ENCODE measurements at places on chromosomes 7 and 10. TPM values are rescaled to one million over a fixed set of nuclear protein-coding genes. Genes with fewer than 3 reads are reported as not detected.
A peak's percentile ranks its signal among the peaks of the same experiment; 100 is the strongest.

GRCh38 chr10:105359708-105360107 lies 718.6 kb downstream of the SORCS3 start:
- DNase-seq = no peak

DNA sequence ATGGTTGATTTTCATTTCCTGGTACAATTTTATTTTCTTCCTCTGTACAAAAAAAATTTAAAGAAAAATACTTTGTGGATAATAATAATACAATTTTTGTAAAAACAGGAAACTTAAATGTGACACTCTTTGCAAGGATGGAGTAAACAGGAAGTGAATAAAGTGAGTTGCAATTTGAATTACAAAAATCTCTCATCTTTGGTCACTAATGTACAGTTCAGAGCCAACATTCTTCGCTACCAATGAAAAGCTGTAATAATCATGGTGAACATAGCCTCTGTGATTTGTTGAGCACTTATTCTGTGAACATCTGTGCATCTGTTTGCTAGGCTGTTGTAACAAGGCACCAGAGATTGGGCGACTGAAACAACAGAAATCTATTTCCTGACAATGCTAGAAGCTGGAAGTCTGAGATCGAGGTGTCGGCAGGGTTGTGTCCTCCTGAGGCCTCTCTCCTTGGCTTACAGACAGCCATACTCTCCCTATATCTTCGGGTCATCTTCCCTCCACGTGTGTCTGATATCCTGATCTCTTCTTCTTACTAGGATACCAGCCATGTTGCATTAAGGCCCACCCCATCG lies 295.3 kb upstream of the KLF6 start:
- DNase-seq = no peak

DNA sequence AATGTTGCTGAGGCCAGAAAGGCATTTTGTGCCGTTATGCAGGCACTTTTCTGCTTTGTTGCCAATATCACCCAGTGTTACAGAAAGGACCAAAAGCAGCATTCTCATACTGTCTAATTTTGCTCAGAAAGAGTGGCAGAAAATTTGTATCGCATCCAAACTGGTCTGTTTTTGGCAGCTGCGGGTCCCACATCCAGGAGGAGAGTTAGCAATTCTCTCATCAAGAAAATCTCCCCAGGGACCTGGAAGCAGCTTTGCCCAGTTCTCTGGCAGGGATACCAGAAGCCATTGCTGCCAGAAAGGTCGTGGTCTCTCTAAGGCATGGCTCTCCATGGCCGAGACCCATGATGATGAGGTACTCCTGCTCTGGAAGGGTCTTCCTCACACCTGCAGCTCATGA lies 489.2 kb upstream of the ZMIZ1 start:
- no peak for DNase-seq

DNA sequence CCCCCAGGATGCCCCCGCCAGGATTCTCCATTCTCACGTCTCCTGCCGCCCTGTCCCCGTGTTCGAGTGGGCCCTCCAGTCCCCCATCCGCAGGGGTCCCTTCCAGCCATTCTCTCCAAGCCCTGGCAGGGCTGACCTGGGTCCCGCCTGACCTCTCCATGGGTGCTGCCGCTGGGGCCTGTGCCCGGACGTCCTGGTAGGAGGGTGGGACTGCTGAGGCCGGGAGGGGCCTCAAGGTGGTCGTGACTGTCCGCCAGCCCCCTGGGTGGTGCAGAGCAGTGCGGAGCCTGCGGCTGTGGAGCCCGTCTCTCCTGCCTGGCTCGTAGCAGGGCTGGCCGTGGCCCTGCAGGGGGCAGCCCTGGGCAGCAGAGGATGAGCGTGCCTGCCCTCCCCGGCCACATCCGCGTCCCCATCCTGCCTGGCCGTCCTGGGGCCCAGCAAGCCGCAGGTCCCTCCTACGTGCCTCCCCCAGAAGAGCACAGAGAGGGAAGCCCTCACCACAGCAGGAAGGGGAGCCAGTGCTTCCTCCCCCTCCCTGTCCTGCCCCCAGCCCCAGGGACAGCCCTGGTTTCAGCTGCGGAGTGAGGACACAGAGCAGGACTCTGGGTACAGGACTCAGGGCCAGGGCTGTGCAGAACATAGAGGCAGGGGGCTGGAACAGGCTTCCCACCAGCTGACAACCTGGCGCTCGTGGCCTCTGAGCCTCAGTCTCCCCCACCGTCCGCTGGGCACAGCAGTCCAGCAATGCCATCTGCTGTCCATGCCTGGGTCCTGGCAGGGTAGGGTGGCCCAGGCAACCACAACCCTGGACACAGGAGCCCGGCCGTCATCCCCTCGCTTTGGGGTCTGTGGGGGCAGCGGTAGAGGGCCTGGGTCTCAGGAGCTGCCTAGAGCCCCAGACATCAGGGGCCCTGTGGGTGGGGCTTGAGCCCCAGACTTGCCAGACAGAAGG lies 1.5 kb upstream of the GRIFIN start:
- DNase-seq = peak; percentile 76

DNA sequence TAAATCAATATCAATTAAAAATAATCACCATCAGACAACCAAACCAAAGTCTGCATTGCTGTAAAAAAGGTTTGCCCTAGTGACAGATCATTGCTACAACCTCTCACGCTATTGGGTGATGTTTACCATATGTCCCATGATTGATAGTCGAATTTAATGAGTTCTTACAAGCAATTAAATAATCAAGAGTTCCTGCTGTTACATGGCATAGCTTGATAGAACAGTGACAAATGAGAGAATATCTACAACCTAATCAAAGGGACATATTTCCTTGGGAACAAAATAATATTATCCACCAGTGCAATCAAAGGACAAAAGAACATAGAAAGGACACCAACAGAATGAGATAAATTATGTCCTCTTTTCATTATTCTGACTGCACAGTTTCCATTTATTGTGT lies 387.4 kb downstream of the ETV1 start:
- DNase-seq = no peak

GRCh38 chr7:46512891-46513413 lies 591.9 kb upstream of the IGFBP3 start:
- DNase-seq = peak; percentile 64

DNA sequence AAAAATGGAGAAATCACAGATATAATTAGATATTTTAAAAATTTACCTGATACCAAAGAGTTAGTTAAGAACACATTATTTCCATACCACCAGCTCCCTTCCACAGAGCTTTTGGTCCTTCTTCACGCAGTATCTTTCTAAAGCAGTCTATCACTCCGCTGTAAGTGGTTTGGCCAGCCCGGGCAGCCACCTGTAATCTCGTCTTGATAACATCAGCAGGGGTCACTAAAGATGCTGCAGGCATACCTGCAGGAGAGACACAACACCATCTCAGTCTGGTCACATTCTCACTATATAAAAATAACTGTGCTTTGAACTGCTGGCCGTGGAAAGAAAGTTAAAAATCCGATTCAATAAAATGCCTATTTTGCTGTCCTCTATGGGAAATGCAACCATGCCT lies 200.1 kb downstream of the SLC25A13 start:
- no peak for DNase-seq

DNA sequence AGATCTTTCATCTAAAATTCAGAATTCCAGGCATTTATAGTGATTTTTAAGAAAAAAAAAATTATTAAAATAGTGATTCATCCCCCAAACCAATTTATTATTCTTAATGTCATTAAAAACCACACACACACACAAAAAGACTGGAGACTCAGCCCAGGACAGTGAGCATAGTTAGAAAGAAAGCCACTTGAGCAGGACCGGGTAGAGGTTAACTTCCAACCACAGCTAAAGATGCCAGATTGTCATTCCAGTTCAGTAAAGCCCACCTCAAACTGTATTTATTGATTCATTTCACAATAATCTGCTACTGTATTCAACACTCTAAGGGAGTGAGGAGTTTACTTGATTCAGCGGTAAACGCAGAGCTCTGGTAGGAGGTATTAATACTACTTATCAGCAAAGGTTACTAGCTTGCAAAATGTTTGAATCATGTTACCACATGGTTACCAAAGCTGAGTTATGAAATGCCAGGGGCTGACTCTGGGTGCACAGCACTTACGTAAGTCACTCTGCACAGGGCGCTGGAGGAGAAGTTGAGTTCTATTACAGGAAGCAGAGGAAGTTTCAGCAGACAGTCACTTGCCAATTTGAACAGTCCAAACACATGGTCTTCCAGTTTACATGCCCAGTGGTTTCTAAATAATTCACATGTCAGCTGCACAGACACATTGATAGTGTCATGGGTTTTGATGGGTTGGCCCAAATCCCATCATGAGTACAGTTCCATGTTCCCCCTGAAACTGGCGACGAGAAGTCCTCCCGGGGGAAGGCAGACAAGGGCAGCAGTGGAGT lies 64.6 kb downstream of the KLF6 start:
- peak; percentile 66 for DNase-seq

GRCh38 chr10:31477584-31477983 lies 158.6 kb downstream of the ZEB1 start:
- DNase-seq = no peak

- no peak for DNase-seq
These were observed 40.1 kb downstream of the HHEX start for GRCh38 chr10:92729886-92730285.

GRCh38 chr7:33458581-33458980 lies 329.2 kb downstream of the BBS9 start:
- no peak for DNase-seq

DNA sequence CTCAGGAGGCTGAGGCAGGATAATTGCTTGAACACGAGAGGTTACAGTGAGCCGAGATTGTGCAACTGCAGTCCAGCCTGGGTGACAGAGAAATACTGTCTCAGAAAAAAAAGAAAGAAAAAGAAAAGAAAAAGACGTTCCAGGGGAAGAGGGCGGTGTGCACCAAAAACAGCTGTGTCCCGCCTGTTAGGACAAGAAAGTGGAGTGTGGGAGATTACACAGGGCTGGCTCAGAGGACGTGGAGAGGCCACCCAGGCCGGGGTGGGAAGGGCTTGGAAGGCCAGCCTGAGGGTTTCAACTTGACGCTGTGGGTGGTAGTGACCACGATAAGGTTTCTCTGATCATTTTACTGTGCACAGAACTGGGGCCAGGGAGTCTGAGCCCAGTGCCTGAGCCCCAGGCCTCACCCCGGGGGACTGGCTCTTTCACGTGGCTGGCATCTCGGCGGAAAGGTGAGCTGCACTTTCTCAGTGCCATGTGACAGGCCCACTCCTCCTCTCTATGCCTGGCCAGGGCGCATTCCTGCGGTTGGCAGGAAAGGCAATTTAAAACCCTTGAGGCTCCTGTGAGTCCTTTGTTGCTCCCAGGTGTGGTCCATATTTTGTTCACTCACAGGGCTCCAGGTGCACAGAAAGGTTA lies 13.9 kb downstream of the RHBDD2 start:
- DNase-seq = peak; percentile 41

GRCh38 chr7:87215046-87215445 lies 4.5 kb downstream of the TMEM243 start:
- DNase-seq = no peak

DNA sequence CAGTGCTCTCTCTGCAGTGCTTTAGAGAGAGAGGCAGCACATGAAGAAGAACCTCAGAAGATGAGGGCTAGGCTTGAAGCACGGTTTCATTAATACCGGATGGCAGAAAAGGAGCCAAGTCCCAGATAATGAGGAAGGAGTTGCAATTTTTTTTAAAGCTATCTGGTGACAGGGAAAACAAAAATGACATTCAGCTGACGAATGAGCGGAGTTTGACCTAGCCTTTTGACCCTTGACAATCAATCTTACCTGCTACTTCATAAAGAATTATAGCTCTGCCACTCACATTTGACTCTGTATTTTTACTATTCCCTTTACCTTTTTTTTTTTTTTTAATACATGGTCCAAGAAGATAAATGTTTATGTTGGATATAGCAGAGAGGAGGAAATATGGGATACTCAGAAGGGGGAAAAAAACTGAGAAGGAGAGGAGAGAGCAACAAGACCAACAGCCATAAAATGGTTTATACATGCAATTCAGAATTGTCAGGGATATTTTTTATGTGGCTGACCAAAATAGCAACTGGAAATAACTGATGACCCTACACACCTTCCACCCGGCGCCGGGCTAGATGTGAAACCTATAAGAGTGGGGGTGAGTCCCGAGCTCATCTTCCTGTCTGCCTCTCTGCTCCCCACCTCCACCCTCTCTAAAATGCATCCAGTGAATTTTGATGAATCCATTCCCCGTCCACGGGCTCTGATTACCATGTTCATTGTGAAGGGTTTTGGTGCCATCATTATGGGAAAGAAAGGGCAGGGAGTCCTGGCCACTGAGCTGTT lies 274.4 kb upstream of the YAE1 start:
- no peak for DNase-seq

GRCh38 chr10:107477266-107477665 lies 312.8 kb upstream of the SORCS1 start:
- no peak for DNase-seq

GRCh38 chr10:79007421-79008319 lies 61.1 kb upstream of the ZMIZ1 start:
- DNase-seq = no peak

DNA sequence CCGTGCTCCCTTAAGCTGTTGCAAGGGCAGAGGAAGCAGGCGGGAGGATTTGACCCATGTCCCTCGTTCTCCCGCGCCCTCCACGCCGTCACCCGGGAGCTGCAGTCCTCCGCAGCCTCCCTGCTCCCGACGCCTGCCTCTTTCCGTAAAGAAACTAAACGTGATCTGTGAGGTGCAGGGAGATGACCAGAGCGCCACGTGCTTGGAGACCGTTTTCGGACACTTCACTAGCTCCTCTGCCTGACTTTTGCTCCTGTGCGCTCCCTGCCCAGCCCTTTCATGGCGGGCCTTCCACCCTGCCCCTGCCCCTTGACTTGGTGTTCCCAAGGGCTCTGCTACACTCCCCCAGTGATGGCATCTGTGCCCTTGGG lies 171.2 kb downstream of the LSM5 start:
- no peak for DNase-seq

- no peak for DNase-seq
These were observed 124.5 kb downstream of the AHR start for GRCh38 chr7:17422966-17423365.

GRCh38 chr10:120459185-120459584 lies 2.2 kb downstream of the PLPP4 start:
- DNase-seq = no peak

DNA sequence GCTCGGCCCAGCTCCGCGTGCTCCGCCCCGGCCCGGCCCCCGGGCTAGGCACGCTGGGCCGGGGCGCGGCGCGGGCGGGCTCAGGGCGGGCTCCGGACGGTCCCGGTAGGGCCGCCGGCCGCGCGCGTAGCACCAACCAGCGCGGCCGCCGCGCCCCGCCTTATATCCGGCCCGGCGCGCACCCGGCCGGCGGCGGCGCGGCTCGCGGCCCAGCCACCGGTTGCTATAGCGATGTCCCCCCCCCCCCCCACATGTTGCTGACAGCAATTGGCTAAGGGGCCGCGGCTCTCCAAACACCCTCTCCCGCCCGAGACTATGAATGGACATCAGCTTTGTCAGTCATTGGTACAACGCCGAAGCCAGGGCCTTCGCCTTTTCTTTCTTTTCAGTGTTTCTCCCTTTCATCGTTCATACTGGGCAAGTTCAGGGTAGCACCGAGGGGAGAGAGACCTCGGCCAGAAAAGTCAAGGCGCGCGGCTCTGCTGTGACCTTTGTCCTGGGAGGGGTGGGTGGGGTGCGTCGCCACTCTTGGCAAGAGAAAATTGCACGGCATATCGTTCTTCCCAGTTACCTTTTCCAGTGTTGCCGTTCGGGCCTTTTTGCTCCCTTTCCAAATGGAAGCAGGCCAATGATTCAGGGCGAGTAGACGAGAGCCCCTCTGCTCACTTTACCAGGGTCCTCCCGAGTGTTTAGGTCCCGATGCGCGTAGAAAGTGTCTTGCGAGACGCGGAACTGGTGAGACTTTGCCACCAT lies 354.2 kb downstream of the DNAJB6 start:
- no peak for DNase-seq

Gene HSPA12A
- 8.7 TPM for polyA plus RNA-seq

Gene GPER1
- 9.1 TPM for polyA plus RNA-seq

Gene MUC3A
- 9.4 TPM for polyA plus RNA-seq

Gene IFIT5
- 7.3 TPM for polyA plus RNA-seq

Gene KCNMA1
- 73.3 TPM for polyA plus RNA-seq

Gene CHN2
- polyA plus RNA-seq = 12.3 TPM

Gene FGL2
- 0.57 TPM for polyA plus RNA-seq

Gene TMEM236
- polyA plus RNA-seq = 0.51 TPM

Gene TMEM130
- polyA plus RNA-seq = 3.3 TPM
